ENCODE measurements at places on chromosomes 1 and 21.

- DNase-seq = no peak
Observed at GRCh38 chr21:35974775-35975174, 85.6 kb downstream of the SETD4 start.

GRCh38 chr1:157137046-157137407, 1.2 kb downstream of the ETV3 start:
- DNase-seq = no peak

GRCh38 chr1:190000365-190000872, 477.2 kb downstream of the BRINP3 start:
- no peak for DNase-seq

GRCh38 chr1:114150016-114150415, 3.7 kb downstream of the SYT6 start:
- DNase-seq = no peak

GRCh38 chr1:160403244-160403643, 2.9 kb downstream of the VANGL2 start:
- no peak for DNase-seq

- no peak for DNase-seq
Observed at GRCh38 chr1:101025283-101025656, 314 bp downstream of the DPH5 start.

DNA sequence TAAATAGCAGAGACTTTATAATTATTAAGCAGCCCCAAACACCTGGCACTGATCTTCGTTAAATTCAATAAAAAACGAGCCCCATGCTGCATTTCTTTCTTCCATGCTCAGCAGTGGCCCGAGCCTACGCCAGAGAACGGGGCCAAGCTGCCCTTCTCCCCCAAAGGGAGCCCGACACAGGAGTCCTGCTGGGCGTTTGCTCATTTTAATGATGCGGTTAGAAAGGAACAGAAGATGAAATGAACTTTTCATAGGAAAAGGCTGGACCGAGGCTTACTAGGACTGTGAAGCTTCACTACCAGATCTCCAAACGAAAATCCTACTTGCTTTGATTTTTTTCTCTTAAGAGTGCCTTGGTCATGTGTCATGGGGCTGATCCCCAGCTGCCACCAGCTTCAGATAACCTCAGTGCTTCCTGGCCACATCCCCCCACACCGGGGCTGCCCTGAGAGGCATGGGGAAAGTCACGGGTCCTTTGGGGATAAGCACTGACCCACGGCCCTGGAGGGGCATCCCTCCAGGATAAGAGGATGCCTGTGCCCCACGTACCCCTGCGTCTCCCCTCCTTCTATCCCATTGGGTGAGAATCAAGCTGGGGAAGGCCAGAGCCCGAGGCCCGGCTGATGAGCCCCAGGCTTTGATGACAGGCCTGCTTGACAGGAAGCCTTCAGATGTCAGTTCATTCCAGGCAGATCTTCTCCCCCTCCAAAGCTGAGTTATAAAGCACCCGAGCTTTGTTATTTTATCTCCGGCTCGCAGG, 34.2 kb downstream of the PGBD5 start:
- no peak for DNase-seq

Measured in natural killer cell treated with Interleukin-12 subunit alpha and Interleukin-12 subunit beta and Interleukin-15 and Interleukin-18, amount 100 ng/mL, for 72 hours (primary cell).